ENCODE measurements at places on chromosomes 3 and 15. TPM values are rescaled to one million over a fixed set of nuclear protein-coding genes. Genes with fewer than 3 reads are reported as not detected.

Gene SAMMSON
- not detected for total RNA-seq

Gene NANOGP8
- total RNA-seq = not detected

Gene SKOR1
- total RNA-seq = 0.12 TPM

Gene SRGAP3
- total RNA-seq = 3.5 TPM

Gene SLC27A2
- 22.5 TPM for total RNA-seq

Gene PPP1R14D
- not detected for total RNA-seq

Gene SOX14
- total RNA-seq = not detected

All from activated CD4-positive, alpha-beta memory T cell treated with anti-CD3 and anti-CD28 coated beads for 36 hours (primary cell).